ENCODE measurements at places on chromosomes 4 and X.

- DNase-seq: no peak
- no peaks in the 10 kb centered on the region for H3K36me3 ChIP-seq
- H3K4me3 ChIP-seq: no peak overlapping the region
- H3K27me3 ChIP-seq: no peaks in the 10 kb centered on the region
These were observed 94.5 kb downstream of the RASGEF1B start for GRCh38 chr4:81377191-81377590.

- H3K36me3 ChIP-seq: peaks cover 13% of the 10 kb centered on the region
- no peak overlapping the region for H3K27ac ChIP-seq
- H3K4me3 ChIP-seq: no peak overlapping the region
These were observed 56.9 kb downstream of the PCGF3 start for GRCh38 chr4:762211-763190.

- no peaks in the 10 kb centered on the region for H3K4me1 ChIP-seq
- no peak within 1 kb of the TSS for H3K27ac ChIP-seq
- H3K36me3 ChIP-seq: no peaks in the 10 kb centered on the region
- H3K4me3 ChIP-seq: no peak within 1 kb of the TSS
- DNase-seq: no peak
These were observed at the start of gene HOPX for GRCh38 chr4:56681158-56681852. Gene HOPX (minus strand): TSS chr4:56681296. CDS start chr4:56657816, 23,480 bp downstream.

- no peak overlapping the region for H3K27ac ChIP-seq
- H3K4me3 ChIP-seq: no peak overlapping the region
- H3K36me3 ChIP-seq: no peaks in the 10 kb centered on the region
- H3K27me3 ChIP-seq: no peaks in the 10 kb centered on the region
- no peak for DNase-seq
These were observed 12.1 kb downstream of the PPP2R3B start for GRCh38 chrX:374596-374995.

DNA sequence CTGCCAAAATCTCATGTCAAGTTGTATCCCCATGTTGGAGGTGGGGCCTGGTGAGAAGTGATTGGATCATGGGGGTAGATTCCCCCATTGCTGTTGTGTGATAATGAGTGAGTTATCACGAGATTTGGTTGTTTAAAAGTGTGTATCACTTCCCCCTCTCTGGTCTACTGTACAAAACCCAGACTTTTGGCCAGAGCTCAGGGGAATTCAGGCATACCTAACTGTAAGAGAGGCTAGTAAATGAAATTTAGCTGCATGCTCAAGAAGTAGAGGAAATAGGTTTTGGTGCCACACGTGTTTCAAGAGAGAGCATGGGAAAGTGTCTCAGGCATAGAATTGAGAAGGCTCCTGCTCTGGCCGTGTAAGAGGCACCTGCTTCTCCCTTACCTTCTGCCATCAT, 190.5 kb upstream of the GALNTL6 start:
- no peaks in the 10 kb centered on the region for H3K4me1 ChIP-seq
- no peak overlapping the region for H3K27ac ChIP-seq
- no peaks in the 10 kb centered on the region for H3K36me3 ChIP-seq
- no peak overlapping the region for H3K4me3 ChIP-seq
- no peak for DNase-seq
- no peaks in the 10 kb centered on the region for H3K27me3 ChIP-seq

- no peak overlapping the region for H3K4me3 ChIP-seq
- no peak for DNase-seq
- peaks cover 6% of the 10 kb centered on the region for H3K4me1 ChIP-seq
- H3K27ac ChIP-seq: no peak overlapping the region
- H3K36me3 ChIP-seq: no peaks in the 10 kb centered on the region
- H3K27me3 ChIP-seq: no peaks in the 10 kb centered on the region
These were observed 57.5 kb downstream of the MAML3 start for GRCh38 chr4:140096483-140096861.

DNA sequence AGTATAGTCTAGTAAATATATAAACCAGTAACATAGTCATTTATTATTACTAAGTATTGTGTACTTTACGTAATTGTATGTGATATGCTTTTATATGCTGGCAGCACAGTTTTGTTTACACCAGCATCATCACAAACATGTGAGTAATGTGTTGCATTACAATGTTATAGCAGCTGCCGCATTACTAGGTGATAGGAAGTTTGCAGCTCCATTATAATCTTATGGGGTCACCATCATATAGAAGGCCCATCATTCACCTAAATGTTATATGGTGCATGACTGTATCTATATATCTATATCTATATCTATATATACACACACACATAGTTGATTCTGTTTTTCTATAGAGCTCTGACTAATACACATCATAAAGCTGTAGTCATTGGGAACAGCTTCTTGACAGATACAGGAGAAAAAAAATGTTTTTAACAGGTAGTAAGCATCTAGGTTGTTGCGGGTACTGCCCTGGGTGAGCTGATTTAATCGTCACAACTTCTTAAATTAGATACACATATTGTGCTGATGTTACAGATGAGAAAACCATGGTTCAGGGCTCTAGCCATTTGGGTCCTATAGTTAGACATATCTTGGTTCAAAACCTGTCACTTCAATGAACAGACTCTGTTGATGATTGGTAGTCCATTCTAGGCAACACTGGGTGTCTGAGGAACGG, 77.9 kb downstream of the CLNK start:
- no peak overlapping the region for H3K27ac ChIP-seq
- no peaks in the 10 kb centered on the region for H3K36me3 ChIP-seq
- no peaks in the 10 kb centered on the region for H3K4me1 ChIP-seq
- DNase-seq: no peak
- no peaks in the 10 kb centered on the region for H3K27me3 ChIP-seq

DNA sequence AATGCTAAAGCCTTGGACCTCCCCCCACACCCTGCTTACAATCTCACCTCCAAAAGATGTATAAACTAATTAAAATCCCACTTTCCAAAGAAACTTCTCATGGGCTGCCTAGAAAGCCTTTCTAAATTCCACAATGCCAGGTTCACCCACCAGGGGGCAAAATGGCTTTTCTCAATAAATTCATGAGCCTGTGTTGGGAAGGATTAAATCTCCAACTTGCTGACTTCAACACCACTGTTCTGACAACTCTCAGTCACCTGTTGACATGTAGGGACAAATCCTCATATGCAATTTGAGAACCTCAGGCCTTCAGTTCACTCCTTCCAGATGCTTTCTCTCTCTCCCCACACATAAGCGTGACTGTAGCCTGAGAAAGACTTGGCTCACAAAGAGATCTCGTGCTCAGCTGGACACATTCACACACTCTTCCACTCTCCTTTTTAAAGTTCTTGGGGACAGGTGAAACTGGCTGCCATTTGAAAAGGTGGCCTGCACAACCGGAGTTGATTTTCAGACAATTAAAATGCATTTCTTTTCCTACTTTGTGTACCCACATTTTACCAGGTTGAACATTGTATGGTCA, 88.6 kb upstream of the PRPS2 start:
- H3K36me3 ChIP-seq: no peaks in the 10 kb centered on the region
- no peaks in the 10 kb centered on the region for H3K27me3 ChIP-seq
- no peaks in the 10 kb centered on the region for H3K4me1 ChIP-seq

DNA sequence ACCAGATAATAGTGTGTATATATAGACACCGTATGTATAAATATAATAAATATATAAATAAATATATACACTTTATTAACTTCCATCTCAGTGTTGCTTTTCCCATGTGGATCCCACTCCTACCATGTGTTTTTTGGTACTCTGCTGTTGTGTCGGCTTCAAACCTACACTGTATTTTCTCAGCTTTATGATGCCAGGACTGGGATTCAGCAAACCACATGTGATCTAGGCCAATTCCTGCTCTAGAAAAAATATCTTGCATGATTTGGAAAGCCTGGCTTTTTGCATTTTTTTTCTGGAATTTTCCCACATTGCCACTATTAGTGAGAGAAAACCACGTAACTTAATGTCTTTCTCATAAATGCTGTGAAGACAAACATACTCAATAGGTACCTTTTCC, 55.8 kb downstream of the POLR2B start:
- no peaks in the 10 kb centered on the region for H3K27me3 ChIP-seq
- no peak for DNase-seq
- H3K36me3 ChIP-seq: no peaks in the 10 kb centered on the region
- H3K4me1 ChIP-seq: no peaks in the 10 kb centered on the region
- peak overlapping the region; percentile 22 for H3K27ac ChIP-seq

- no peaks in the 10 kb centered on the region for H3K36me3 ChIP-seq
- no peaks in the 10 kb centered on the region for H3K27me3 ChIP-seq
- H3K27ac ChIP-seq: no peak overlapping the region
- H3K4me1 ChIP-seq: peaks cover 3% of the 10 kb centered on the region
These were observed 3.3 kb downstream of the NUDT9 start for GRCh38 chr4:87425711-87426110.

- H3K27me3 ChIP-seq: no peaks in the 10 kb centered on the region
- H3K4me1 ChIP-seq: peaks cover 3% of the 10 kb centered on the region
- no peak overlapping the region for H3K4me3 ChIP-seq
These were observed 24.9 kb downstream of the DOCK11 start for GRCh38 chrX:118520216-118521206.

- H3K36me3 ChIP-seq: no peaks in the 10 kb centered on the region
- no peak for DNase-seq
- H3K27ac ChIP-seq: no peak overlapping the region
- no peak overlapping the region for H3K4me3 ChIP-seq
- H3K4me1 ChIP-seq: peaks cover 3% of the 10 kb centered on the region
- no peaks in the 10 kb centered on the region for H3K27me3 ChIP-seq
These were observed 339.8 kb downstream of the PCDH7 start for GRCh38 chr4:31059753-31060522.

- peaks cover 4% of the 10 kb centered on the region for H3K27me3 ChIP-seq
- no peak overlapping the region for H3K27ac ChIP-seq
- no peaks in the 10 kb centered on the region for H3K36me3 ChIP-seq
- H3K4me3 ChIP-seq: no peak overlapping the region
These were observed 53.7 kb downstream of the HOPX start for GRCh38 chr4:56627375-56627774.

DNA sequence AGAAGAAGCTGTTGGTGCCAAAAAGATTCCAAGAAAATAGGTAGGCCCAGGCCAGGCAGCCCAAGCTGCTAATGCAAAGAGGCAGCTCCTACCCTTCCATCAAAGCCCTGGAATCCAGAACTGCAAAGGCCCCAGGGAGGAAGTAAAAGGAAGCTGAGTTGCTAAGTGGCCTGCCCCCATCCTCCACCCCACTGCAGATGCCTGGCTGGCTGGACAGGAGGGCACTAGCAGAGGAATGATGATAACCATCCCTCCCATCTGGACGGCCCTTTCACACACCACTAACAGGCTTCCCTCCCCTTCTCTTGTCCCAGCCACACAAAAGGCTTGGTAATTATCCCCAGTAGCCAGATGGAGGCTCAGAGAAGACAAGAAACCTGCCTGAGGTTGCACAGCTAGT, 32.4 kb upstream of the PJA1 start:
- no peak overlapping the region for H3K4me3 ChIP-seq
- H3K27ac ChIP-seq: no peak overlapping the region
- H3K27me3 ChIP-seq: no peaks in the 10 kb centered on the region
- H3K36me3 ChIP-seq: no peaks in the 10 kb centered on the region
- peak; percentile 4 for DNase-seq
- H3K4me1 ChIP-seq: no peaks in the 10 kb centered on the region

DNA sequence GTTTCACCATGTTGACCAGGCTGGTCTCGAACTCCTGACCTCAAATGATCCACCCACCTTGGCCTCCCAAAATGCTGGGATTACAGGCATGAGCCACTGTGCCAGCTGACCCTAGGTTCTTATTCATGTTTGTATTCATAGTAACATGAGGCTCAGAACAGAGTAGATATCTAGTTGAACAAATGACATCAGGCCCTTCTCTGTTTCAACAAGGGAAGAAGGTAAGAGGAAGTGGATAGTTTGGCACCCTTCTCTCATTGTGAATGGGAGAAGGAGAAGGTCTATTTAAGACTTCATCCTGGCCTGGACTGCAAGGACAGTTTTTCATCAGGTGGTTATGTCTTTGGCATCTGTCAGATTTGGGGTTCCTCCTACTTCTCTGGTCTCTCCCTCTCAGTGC, 13.8 kb downstream of the GJB1 start:
- DNase-seq: no peak
- no peak overlapping the region for H3K27ac ChIP-seq
- H3K36me3 ChIP-seq: no peaks in the 10 kb centered on the region

DNA sequence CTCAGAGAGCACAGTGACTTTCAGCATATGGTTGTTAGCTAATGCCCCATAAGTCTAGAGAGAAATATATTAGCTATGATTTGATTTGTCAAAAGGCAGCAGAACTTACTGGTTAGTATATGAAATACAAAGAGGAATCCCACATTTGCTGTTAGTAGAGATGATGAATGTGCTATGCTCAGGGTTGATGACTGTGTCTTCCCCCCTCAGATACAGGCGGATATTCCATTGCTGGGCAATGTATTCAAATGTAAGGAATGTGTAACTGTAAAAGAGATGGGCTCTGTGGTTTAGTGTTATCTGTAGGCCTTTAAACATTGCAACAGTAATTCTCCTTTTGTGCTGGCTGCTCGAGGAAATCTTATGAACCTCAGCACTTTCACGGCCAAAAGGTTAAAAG, 528.9 kb upstream of the ARX start:
- H3K4me1 ChIP-seq: no peaks in the 10 kb centered on the region
- no peak overlapping the region for H3K27ac ChIP-seq
- H3K27me3 ChIP-seq: no peaks in the 10 kb centered on the region
- H3K4me3 ChIP-seq: no peak overlapping the region

GRCh38 chr4:140604544-140604943, 35.8 kb upstream of the UCP1 start:
- no peaks in the 10 kb centered on the region for H3K4me1 ChIP-seq
- no peak for DNase-seq
- no peaks in the 10 kb centered on the region for H3K36me3 ChIP-seq

- H3K27ac ChIP-seq: no peak overlapping the region
- H3K27me3 ChIP-seq: no peaks in the 10 kb centered on the region
- no peaks in the 10 kb centered on the region for H3K36me3 ChIP-seq
- DNase-seq: no peak
- H3K4me1 ChIP-seq: peaks cover 2% of the 10 kb centered on the region
- H3K4me3 ChIP-seq: no peak overlapping the region
These were observed 149.2 kb upstream of the ANKRD50 start for GRCh38 chr4:124861761-124862160.

GRCh38 chr4:21872101-21872500, 76.5 kb downstream of the KCNIP4 start:
- H3K27me3 ChIP-seq: no peaks in the 10 kb centered on the region
- no peaks in the 10 kb centered on the region for H3K4me1 ChIP-seq
- no peaks in the 10 kb centered on the region for H3K36me3 ChIP-seq
- no peak overlapping the region for H3K27ac ChIP-seq

- peak; percentile 85 for DNase-seq
- no peaks in the 10 kb centered on the region for H3K27me3 ChIP-seq
- H3K4me3 ChIP-seq: no peak overlapping the region
- H3K4me1 ChIP-seq: peaks cover 4% of the 10 kb centered on the region
- no peak overlapping the region for H3K27ac ChIP-seq
These were observed 70.9 kb downstream of the INTS12 start for GRCh38 chr4:105637408-105638176.

DNA sequence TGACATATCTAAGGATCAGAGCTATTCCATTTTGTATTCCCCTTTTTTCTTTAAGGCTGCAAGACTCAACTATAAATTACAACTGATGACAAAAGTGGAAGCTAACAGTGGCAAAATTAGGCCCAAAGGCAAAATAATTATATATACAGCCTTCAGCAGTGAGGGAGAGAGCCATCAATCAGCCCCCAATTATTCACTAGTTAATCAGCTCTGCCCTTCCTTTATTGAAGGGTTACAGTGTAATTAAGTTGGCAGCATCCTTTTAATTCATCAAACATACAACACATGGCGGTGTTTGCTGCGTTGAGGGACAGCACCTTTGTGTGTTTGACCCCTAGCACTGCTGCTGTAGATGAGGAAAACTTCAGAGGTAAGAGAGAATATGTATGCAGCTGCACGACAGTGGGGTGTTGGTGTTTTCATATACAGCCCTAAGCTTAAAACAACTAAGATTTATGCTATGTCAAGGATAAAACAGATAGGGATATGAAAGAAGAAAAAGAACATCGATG, 973.9 kb upstream of the POU3F4 start:
- no peaks in the 10 kb centered on the region for H3K36me3 ChIP-seq
- no peaks in the 10 kb centered on the region for H3K27me3 ChIP-seq
- no peak overlapping the region for H3K4me3 ChIP-seq
- H3K27ac ChIP-seq: no peak overlapping the region

Data from aorta (tissue), 5 donors.